Stimulated activated CD8-positive, alpha-beta memory T cell treated with anti-CD3 and anti-CD28 coated beads, Interleukin-15, amount 100 ng/mL, for 1 hour (primary cell): ENCODE measurements at places on chromosomes 2 and 18.

DNA sequence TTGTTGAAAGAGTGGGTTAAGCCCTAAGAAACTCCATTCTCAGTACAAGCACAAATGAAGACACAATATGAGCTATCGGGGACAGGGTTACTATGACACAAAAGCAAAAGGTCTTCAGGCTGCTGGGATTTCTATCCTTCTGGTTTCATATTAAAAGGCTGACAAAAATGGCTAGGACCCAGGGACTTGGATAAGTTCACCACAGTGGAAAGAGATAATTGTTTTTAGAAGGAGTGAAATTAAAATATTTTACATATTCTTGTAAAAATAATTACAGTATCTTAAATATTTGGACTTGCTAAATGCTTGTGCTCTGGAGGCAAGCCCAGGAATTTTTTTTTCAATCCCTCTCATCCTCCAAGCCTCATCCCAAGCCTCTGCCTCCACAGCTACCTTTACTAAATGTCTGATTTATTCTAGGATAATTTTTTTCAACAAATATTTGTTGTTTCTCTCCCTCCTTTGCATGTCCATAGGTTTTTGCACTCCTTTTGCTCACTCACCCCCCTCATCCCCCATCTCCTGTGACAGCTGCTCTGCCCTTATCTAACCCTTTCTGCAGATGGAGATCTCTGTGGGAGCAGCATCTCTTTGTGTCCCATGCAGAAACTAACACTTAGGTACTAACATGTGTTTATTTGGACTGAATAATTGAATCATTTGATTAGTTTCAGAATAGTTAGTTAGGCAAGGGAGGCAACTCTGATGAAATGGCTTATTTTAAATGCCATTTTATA, 47.8 kb upstream of the NABP1 start:
- DNase-seq = no peak

GRCh38 chr2:216688731-216689340, 6.5 kb downstream of the IGFBP5 start:
- no peak for DNase-seq

- no peak for DNase-seq
Measured at GRCh38 chr18:23712445-23712844, 23.2 kb downstream of the LAMA3 start.

GRCh38 chr2:58006256-58006951, 40.2 kb upstream of the VRK2 start:
- DNase-seq = no peak

GRCh38 chr2:215728504-215729065, 284.8 kb downstream of the MREG start:
- DNase-seq = no peak

DNA sequence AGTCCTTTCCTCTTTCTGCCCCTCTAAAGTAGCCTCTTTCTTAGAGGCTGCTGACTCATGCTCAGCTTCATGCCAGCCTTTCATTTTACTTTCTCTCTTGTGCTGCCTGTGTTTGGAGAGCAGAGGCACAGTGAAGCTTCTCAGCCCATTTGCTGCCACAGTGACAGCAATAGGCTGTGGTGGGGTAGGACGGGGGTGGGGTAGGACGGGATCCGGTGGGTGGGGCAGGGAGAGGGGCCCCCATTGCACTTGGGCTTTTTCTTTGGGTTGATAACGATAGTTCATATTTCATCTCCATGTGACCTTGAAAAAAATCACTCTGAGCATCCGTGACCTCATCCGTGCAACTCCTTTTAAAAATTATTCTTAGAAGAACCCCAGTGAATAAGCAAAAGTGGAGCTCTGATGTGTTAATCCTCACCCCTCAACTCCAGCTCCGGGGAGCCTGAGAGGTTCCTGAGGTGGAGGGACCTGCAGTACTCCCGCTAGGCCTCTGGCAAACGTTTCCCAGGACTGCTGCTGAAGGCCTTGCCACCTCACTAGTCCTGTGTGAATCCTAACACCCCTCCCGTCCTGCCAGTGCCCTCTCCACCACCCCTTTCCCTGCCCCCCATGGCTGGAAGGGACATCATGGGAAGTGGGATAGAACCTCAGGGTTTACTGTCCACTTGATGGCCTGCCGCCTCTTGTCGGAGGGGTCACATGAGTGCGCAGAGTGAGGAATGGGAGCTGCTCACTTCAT, 70.8 kb downstream of the INPP4A start:
- no peak for DNase-seq
